ENCODE measurements at places on chromosomes 16 and 17.
A peak's percentile ranks its signal among the peaks of the same experiment; 100 is the strongest.

- H3K27ac ChIP-seq, result peak overlapping the region; percentile 16
- H3K27me3 ChIP-seq, result no peaks in the 10 kb centered on the region
- H3K36me3 ChIP-seq, result peaks cover 2% of the 10 kb centered on the region
- DNase-seq, result no peak
- no peak overlapping the region for H3K4me3 ChIP-seq
- peaks cover 92% of the 10 kb centered on the region for H3K4me1 ChIP-seq
Measured at GRCh38 chr16:89448656-89449055, 41.7 kb downstream of the ANKRD11 start.

DNA sequence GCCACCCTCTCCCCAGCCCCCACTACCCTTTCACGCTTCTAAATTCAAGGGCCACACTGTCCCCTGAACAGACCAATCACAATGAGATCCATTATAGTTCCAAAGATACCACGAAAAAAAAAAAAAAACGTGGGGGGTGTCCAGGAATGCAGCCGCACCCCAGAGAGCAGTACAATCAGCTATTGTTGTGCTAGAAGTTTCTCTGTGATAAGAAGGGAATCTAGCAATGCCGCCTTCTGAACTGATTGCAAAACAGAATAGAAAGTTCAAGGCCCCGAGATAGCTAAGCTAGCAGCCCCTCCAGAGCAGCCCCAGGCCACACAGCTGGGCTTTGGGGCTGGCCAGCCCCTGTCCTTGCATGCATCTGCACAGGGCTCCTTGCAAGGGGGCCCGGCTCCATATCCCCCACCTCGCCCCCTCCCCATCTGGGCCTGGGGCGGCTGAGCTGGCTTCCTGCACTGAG, 86.9 kb upstream of the CBX4 start:
- no peak overlapping the region for H3K27ac ChIP-seq
- peaks cover 11% of the 10 kb centered on the region for H3K27me3 ChIP-seq

GRCh38 chr16:79757163-79757562, 156.6 kb upstream of the MAF start:
- DNase-seq, result no peak
- peaks cover 11% of the 10 kb centered on the region for H3K27me3 ChIP-seq
- H3K4me3 ChIP-seq, result no peak overlapping the region
- H3K36me3 ChIP-seq, result no peaks in the 10 kb centered on the region
- peaks cover 21% of the 10 kb centered on the region for H3K4me1 ChIP-seq

DNA sequence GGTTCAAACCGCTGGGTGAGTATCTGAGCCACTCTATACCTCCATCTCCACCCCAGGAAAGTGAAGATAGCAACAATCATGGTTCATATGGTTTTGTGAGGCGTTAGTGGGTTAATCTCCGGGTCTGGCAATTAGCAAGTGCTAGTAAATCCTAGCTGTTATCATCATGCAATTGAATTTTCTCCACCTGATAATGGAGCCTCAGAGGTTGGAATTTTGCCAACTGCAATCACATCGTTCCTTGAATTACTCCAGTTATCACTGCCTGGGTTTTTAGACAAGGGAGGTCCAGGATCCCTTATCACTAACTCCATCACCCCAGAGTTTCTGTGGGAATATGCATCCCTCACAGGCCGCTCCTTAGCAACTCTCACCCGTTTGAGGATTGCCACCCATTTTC, 311.5 kb downstream of the RBFOX1 start:
- H3K27ac ChIP-seq, result no peak overlapping the region
- no peaks in the 10 kb centered on the region for H3K4me1 ChIP-seq
- H3K27me3 ChIP-seq, result no peaks in the 10 kb centered on the region
- H3K4me3 ChIP-seq, result no peak overlapping the region

DNA sequence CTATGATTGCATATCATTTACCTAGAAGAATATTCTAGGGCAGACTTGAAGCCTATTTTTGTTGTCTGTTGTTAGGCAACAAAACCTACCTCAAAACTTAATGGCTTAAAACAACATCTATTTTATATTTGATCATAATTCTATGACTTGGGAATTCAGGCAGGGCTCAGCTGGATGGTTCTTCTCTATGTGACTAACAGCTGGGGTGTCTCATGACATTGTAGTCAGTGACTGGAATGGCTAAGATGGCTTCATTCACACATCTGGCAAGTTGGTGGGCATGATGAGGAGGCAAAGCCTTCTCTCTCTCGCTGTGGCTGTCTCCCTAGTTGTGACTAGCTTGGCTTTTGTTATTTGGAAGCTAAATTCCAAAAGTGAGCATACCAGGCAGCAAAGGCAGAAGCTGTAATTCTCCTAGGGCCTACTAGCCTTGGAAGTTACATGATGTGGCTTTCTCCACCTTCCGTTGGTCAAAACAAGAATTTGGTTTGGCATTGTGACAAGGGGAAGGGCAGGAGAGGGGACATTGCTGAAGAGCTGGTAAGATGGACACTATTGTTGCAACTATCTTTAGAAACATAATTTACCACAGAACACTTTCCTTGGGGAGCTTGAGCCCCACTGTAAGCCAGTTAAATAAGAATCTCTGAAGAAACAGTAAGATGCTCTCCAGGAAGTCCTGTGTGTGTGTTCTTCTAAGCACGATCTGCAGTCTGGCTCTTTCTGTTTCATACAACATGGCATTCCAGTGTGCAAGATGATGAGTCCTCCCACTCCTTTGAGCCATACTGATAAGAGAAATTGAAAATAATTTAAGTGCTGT, 39.4 kb downstream of the ZNRF1 start:
- H3K27ac ChIP-seq, result no peak overlapping the region
- H3K4me3 ChIP-seq, result no peak overlapping the region
- no peak for DNase-seq
- peaks cover 13% of the 10 kb centered on the region for H3K4me1 ChIP-seq

- peaks cover 16% of the 10 kb centered on the region for H3K4me1 ChIP-seq
- H3K27me3 ChIP-seq, result peaks cover 43% of the 10 kb centered on the region
- peak; percentile 50 for DNase-seq
- H3K36me3 ChIP-seq, result no peaks in the 10 kb centered on the region
Measured at GRCh38 chr16:10181196-10182162, 749 bp downstream of the GRIN2A start.

GRCh38 chr16:2836646-2837508, 6.8 kb downstream of the ZG16B start:
- H3K27me3 ChIP-seq, result peaks cover 3% of the 10 kb centered on the region
- DNase-seq, result no peak
- no peaks in the 10 kb centered on the region for H3K36me3 ChIP-seq
- no peak overlapping the region for H3K4me3 ChIP-seq
- no peak overlapping the region for H3K27ac ChIP-seq

- H3K27me3 ChIP-seq, result no peaks in the 10 kb centered on the region
- H3K4me1 ChIP-seq, result no peaks in the 10 kb centered on the region
- no peak for DNase-seq
- no peak overlapping the region for H3K27ac ChIP-seq
- no peak overlapping the region for H3K4me3 ChIP-seq
- peaks cover 86% of the 10 kb centered on the region for H3K36me3 ChIP-seq
Measured at GRCh38 chr16:16120044-16120381, 103.3 kb downstream of the ABCC6 start.

DNA sequence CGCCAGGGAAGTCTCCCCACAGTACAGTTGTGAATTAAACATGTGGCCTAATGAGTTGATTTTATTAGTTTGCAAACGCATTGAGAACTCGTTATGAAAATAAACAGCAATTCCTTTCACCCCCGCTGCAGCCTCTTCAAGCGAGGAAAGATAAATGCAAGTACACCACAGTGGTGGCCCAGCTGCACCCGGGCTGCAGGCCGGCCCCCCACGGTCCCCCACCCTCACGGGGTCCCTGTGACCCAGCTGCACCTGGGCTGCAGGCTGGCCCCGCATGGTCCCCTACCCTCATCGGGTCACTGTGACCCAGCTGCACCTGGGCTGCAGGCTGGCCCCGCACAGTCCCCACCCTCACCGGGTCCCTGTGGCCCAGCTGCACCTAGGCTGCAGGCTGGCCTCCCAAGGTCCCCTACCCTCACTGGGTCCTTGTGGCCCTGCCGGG, 32.2 kb downstream of the SDK2 start:
- no peak overlapping the region for H3K27ac ChIP-seq
- no peak overlapping the region for H3K4me3 ChIP-seq
- H3K27me3 ChIP-seq, result no peaks in the 10 kb centered on the region
- no peaks in the 10 kb centered on the region for H3K4me1 ChIP-seq
- no peaks in the 10 kb centered on the region for H3K36me3 ChIP-seq

- no peak overlapping the region for H3K4me3 ChIP-seq
- no peak overlapping the region for H3K27ac ChIP-seq
- no peaks in the 10 kb centered on the region for H3K27me3 ChIP-seq
Measured at GRCh38 chr16:66315210-66315825, 51.2 kb upstream of the CDH5 start.

DNA sequence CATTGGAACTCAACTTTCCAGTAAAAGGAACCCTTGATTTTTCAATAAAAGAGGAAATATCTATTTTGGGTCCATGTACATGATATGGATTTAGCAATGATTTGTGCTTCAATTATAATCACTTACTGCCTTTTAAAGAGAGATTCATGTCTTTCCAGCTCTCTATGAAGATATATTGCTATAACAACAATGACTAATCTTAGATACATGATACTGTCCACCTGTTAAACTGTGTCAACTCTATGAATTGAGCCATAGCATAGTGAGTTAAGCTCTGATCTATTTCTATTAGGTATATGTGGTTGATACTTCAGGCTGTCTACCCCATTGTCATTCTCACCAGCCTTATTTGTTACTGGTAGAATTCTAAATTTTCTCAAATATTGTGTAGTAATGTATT, 15.0 kb upstream of the MPHOSPH6 start:
- H3K27ac ChIP-seq, result no peak overlapping the region
- DNase-seq, result no peak
- H3K36me3 ChIP-seq, result no peaks in the 10 kb centered on the region
- no peak overlapping the region for H3K4me3 ChIP-seq
- peaks cover 17% of the 10 kb centered on the region for H3K27me3 ChIP-seq

DNA sequence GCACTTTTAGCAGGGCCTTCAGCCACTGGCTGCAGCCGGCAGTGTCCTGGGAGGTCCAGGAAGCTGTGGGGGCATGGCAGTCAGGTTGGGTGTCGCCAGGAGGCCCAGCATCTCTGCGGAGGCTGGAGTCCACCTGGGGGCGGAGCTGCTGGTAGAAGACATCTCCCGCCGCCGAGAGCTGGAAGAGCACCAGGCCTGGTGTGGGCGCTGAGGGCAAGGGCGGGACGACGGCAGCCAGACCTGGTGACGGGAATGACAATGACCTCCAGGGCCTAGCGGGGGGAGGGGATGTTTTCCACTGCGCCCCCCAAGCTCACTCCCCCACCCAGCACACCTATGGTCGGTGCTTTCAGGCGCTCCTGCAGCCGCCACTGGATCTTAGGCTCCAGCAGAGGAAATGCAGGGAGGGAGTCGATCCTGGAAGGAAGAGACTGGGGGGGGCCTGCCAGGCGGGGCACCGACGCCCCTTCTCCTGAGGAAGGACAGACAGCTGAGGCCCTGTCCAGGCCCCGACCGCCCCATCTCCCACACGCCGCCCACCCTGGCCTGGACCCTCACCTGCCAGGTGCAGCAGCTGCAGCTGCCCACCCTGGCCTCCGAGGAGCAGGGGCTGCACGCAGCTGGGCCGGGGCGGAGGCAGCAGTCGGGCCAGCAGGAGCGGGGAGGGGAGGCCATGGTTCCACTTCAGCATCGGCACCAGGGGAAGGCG, 7.1 kb downstream of the TAF1C start:
- peaks cover 23% of the 10 kb centered on the region for H3K4me1 ChIP-seq
- H3K36me3 ChIP-seq, result peaks cover 8% of the 10 kb centered on the region
- no peak overlapping the region for H3K4me3 ChIP-seq
- no peak overlapping the region for H3K27ac ChIP-seq
- H3K27me3 ChIP-seq, result no peaks in the 10 kb centered on the region
- no peak for DNase-seq

DNA sequence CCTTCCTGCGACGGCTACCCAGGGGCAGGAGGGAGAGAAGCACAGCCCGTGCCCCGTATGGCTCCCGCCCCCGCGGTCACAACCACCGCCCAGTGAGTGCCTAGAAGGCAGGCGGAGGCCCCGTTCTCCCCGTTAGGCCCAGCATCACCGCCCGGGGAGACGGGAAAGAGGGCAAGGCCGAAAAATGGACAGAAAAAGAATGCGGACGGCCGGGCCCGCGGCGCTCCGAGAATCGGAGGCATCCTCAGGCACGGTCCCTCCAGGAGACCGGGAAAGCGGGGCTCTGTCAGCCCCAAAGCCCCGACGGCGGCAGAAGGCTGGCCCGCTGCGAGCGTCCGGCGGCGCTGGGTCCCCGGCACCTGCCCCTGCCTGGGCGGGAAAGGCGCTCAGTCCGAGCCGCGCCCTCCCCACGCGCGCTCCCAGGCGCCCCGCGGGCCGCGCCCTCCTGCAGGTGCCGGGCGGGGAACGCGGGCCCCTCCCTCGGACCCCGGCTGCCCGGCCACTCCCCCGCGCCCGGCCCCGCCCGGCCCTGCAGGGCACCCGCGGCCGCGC, 407 bp downstream of the MCRIP1 start:
- H3K27me3 ChIP-seq, result no peaks in the 10 kb centered on the region
- peak overlapping the region; percentile 95 for H3K4me3 ChIP-seq
- H3K36me3 ChIP-seq, result peaks cover 4% of the 10 kb centered on the region

DNA sequence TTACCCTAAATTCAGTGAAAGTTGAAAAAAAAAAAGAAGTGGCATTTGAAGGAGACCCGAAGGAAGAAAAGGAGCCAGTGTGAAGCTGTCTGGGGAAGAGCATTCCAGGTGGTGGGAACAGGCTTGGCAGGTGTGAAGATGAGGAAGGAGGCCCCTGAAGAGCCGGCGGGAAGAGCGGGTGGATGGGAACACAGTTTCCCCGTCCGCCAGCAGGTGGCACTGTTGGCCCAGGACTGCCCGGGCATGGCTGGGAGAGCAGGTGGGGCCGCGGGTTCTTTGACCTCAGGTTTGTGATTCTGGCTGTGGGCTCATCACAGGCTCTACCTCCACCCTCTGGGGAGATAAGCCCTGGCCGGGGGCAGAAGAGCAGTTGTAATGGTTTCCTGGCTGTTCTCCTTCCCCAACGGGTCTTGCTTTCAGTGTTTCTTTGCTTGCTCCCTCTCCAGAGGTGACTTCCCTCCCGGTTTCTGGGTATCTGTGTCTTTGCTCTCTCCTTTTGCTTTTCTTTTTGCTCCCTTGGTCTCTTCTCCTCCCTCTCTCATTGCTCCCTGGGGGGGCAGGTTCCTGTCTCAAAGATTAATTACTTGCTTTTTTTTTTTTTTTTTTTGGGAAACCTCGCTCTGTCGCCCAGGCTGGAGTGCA, 32.3 kb downstream of the RAP1GAP2 start:
- H3K36me3 ChIP-seq, result no peaks in the 10 kb centered on the region
- peaks cover 5% of the 10 kb centered on the region for H3K27me3 ChIP-seq
- peak; percentile 88 for DNase-seq
- no peak overlapping the region for H3K4me3 ChIP-seq
- H3K4me1 ChIP-seq, result peaks cover 11% of the 10 kb centered on the region

DNA sequence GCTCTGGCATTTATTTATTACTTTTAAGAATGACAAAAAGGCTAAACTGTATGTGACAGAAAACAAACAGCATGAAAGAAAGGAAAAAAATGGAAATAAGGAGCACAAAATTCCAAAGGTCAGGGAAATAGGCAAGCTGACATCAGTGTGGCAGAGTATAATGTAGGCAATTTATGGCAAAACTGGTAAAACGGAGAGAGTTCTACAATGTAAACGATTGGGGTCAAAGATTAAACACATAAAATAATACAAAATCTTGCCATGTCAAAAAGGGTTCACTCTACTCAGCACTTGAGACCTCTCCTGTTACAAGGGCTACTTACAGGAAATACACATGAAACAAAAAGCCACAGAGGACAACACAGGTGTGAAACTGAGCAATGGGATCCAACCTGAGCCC, 47.0 kb upstream of the CDRT4 start:
- no peak overlapping the region for H3K27ac ChIP-seq
- no peaks in the 10 kb centered on the region for H3K4me1 ChIP-seq
- no peak overlapping the region for H3K4me3 ChIP-seq
- no peaks in the 10 kb centered on the region for H3K27me3 ChIP-seq
- no peak for DNase-seq
- peaks cover 3% of the 10 kb centered on the region for H3K36me3 ChIP-seq

- peaks cover 4% of the 10 kb centered on the region for H3K27me3 ChIP-seq
- H3K36me3 ChIP-seq, result no peaks in the 10 kb centered on the region
- no peak overlapping the region for H3K4me3 ChIP-seq
- H3K4me1 ChIP-seq, result no peaks in the 10 kb centered on the region
Measured at GRCh38 chr17:69047368-69048263, 13.1 kb downstream of the ABCA9 start.

All from activated naive CD4-positive, alpha-beta T cell treated with anti-CD3 and anti-CD28 coated beads for 36 hours (primary cell).